ENCODE measurements at places on chromosomes 13 and 19.
A peak's percentile ranks its signal among the peaks of the same experiment; 100 is the strongest.

GRCh38 chr13:40352380-40352778, 314.1 kb downstream of the FOXO1 start:
- DNase-seq: no peak

DNA sequence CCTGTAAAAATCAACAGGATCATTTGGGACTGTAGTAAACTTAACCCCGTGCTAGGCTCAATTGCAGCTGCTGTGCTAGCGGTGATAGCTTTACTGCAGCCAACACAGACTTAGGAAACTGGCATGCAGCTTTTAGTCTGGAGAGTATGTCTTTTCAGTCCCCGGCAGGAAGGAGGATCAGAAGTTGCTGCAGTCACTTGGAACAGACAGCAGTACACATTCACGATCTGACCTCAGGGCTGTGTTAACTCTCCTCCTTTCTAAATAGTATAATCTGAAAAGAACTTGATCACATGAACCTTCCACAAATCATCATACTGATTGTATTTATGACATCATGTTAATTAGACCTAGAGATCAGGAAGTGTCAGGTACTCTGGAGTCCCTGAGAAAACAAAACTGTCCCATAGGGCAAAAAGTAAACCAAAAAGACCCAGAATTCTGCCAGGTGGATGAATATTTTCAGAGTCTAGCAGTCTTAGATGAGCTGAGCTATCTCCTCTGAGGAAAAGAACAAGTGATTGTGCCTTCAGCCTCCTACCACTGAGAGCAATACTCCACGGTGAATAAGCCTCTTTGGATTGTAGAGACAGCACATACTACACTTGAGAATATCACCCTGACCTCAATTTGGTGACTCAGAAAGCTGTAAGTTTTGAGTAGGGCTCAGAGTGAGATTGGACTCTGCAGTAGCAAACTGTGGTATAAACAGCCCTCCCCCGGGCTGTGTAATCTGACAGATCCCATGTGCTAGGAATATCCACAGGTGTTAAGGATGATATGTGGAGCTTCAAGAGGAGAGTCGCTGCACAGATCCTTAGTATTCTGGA, 181.0 kb upstream of the GPR12 start:
- DNase-seq: no peak

DNA sequence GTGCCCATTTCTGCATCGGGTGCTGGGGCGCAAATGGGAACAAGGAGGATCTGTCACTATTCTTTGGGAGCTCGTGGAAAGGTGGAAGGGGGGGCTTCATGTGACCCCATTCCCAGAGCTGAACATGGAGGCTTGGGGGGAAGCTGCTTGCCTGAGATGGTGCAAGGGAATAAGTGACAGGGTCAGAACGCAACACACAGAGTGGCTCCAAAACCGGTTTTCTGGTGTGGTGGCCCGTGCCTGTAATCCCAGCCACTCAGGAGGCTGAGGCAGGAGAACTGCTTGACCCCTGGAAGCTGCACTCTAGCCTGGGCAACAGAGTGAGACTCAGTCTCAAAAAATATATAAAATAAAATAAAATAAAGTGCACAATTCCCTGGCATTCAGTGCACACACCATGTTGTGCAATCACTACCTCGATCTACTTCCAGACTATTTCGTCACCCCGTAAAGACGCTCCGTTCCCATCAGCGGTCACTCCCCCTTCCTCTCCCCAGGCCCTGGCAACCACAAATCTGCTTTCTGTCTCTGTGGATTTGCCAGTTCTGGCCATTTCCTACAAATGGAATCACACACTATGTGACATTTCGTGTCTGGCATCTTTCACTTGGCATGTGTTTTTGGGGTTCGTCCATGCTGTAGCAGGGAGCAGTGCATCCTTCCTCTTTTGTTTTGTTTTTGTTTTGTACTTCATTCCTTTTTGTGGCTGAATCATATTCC, 18.2 kb upstream of the COMP start:
- no peak for DNase-seq

GRCh38 chr19:16190736-16191135, 5.5 kb downstream of the FAM32A start:
- no peak for DNase-seq

GRCh38 chr19:15177269-15178116, 23.3 kb downstream of the NOTCH3 start:
- peak; percentile 86 for DNase-seq

DNA sequence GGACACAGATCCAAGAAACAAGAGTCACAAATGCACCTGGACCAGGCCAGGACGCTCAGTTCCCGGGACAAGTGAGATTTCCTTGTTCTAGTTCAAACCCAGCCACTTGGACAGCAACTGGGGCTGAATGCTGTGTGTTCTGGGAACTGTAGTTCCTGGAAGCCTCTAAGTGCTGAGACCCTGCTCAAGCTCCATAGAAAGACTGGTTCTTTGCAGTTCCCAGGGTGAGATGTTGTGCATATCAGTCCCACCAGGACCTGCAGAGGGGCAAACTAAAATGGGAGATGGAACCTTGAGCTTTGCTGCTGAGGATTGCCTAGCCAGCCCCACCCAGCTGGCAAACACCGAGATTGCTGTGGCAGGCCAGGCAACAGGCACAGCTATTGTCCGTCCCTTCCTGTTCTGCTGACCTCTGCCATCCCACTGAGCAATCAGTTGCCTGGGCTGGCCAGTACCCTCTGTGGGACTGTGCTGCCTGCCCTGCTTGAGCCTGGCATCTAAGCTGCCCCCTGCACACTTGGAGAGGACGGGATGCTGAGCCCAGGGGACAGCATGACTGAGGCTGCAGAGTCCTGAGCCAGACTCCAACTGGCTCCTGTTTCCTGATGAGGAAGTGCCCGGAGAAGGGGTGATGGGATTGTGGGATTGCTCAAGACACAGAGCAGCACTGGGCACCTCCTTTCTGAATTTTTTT, 1.4 kb upstream of the GIPC1 start:
- no peak for DNase-seq

GRCh38 chr13:94764576-94765321, 52.4 kb upstream of the SOX21 start:
- no peak for DNase-seq

DNA sequence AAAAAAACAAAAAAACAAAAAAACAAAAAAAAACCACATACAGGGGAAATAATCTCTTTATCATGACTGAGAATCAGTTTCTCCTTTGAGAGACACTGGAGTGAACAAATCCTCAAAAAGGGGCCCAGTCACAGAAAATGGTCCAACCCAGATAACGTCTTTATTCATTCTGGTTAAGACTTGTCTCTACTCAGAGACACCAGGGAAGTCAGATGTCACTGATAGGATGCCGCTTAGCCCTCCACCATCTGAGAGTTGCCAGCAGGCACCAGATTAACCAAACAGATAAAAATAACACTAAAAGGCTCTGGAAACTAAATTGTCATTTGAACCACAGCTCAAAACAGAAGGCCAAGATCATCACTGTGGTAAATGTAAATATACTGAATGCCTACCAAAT, 1163.4 kb upstream of the ATXN8OS start:
- DNase-seq: no peak

GRCh38 chr19:4636151-4636717, 3.1 kb upstream of the TNFAIP8L1 start:
- peak; percentile 80 for DNase-seq

DNA sequence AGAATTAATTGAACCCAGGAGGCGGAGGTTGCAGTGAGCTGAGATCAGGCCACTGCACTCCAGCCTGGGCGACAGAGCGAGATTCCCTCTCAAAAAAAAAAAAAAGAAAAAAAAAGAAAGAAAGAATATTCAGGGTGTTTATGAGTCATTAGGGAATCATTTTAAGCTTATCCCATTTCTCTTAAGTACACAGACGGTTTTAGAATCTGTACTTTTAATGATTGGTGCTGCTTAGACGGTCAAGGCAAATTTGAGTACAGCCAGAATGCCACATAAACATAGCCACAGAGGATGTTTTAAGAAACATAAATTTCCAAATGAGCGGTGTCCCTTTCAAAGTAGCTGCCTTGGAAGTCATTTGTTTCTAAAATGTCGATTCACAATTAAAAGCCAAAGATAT, 2.6 kb downstream of the SPRYD7 start:
- no peak for DNase-seq

DNA sequence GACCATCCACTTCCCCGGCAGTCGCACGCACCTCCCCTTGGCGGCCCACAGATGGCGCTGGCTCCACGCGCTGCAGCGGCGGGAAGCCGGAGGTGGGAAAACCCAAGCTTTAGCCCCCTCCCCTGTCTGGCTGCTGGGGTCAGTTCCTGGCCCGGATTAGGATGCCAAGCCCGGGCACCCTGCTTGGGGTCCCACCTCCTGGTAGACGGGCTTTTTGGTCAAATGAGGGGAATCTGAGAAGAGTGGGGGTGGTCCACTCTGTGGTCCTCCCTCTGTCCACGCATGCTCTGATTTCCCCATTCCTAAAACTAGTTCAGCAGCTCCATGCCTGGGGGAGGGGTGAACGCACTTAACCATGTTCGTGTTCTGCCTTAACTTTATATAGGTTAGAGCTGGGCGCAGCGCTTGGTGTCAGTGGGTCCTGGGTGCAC, 8.1 kb upstream of the ADGRE2 start:
- peak; percentile 18 for DNase-seq

GRCh38 chr13:98675066-98675465, 77.4 kb downstream of the SLC15A1 start:
- DNase-seq: no peak

DNA sequence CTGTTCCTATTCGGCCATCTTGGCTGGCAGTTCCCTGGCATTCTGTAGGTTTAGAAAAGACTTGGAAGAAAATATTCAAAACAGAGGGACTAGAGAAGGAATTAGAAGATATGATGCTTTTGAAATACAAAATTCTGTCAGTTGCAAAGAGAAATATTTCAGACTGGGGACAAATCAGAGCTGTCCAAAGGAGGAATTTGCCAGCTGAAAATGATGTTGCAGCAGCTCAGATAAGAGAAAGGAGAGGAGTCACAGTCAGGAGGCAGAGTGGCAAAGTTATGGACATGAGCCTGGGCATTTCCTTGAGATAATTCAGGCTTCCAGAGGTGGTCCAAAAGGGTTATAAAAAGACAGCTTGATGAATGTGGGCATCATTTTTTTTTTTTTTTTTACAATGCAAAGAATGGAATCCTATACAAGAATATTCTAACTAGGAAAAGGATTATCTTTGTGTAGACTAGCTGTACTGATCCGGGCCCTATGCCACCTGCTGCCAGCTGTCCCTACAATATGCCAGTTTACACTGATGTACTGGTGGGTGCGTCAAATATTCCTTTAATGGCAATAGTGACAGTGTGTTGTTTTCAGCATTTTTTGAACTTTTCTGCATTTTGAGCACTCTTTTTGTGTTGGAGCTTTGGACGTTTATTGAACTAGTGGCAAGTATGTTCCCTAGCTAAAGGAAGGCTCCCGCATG, 31.8 kb upstream of the CBY2 start:
- no peak for DNase-seq

GRCh38 chr13:99215184-99215830, 14.7 kb downstream of the UBAC2 start:
- peak; percentile 34 for DNase-seq

- DNase-seq: peak; percentile 70
Observed at GRCh38 chr13:24251525-24251924, 57.9 kb upstream of the C1QTNF9 start.

DNA sequence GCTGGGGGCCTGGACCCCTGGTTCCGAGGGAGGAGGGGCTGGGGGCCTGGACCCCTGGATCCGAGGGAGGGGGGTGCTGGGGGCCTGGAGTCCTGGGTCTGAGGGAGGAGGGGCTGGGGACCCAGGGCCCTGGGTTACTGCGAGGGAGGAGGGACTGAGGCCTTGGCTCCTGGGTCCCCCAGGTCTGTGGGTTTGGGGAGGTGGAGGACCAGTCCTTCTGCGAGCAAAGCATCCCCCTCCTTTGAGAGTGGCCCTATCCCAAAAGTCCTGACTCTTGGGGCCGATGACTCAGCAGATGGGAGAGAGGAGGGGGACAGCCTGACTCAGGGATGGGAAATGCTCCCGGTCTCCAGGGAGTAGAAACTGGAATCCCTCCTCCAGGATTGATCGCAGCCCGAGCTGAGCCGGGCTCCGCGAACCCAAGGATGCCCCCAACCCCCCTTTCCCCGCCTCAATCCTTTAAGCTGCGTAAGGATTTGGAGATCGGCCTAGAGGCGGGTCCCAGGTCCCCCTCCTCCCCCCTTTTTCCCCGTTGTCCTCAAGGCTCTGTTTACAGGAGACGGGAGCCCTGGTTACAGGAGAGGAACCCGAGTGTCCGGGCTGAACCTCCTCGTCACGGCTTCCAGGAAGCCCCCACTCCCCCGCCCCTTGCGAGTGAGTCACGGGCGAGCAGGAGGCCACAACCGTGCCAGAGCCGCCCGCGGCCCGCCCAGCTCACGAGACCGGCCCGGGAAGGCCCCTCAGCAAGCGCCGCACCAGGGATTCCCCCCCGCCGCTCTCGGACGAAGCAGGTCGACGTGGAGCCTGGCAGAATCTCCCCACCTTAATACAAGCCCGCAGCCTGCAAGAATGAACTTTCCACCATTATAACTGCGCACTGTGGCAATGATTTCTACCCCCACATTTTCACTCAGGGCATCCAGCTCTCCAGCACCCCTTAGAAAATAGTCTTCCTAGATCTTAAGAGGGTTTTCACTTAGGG, 3.0 kb upstream of the ZFP36 start:
- DNase-seq: peak; percentile 98

DNA sequence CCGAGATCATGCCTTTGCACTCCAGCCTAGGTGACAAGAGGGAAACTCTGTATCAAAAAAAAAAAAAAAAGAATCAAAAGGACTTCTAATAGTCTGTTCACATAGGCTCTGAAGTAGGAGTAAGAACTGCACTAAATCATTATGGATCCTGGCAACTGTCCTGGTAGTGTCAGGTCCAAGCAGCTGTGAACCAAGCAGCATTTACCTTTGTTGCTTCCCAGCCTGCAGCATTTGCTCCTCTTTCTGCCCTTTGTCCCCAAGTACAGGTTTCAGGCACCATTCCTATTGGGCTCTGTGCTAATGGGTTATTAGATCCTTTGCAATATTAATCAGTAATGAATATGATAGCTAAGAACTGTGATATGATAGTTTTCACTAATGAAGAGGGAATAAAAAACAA, 77.4 kb upstream of the NBEA start:
- no peak for DNase-seq

DNA sequence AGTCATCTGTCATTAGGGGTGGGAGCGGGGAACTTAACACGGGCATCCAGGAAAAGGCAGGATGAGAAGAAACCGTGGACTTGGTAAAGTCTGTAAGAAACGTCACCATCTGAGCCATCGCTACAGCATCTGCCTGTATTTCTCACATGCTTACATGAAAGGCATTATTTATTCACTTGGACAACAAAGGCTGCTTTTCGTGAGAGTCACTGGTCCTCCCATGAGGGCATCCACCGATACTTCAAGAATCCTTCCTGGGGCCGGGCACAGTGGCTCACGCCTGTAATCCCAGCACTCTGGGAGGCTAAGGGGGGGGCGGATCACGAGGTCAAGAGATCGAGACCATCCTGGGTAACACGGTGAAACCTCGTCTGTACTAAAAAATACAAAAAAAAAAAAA, 16.1 kb downstream of the ZNF446 start:
- DNase-seq: no peak

- no peak for DNase-seq
Observed at GRCh38 chr19:22606212-22606553, 27.9 kb upstream of the ZNF492 start.

DNA sequence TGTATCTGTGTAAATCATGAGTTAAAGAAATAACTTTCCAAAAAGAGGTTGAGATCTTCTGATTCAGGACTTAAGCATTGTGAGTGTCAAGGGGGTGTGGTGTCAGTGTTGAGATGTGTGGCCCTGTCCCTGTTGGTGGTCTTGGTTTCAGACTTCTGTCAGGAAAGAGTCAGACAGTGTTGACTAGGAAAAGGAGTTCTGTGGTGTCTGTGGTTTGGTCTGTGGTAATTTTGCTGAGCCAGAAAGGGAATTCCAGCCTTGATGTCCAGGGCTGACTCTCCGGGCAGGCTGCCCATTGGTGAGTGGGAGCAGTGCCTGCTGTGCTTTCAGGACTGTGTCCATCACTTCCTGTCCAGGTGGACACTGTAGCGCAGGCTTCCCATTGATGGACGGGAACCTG, 39.8 kb upstream of the IGFL4 start:
- DNase-seq: no peak

Measured in stimulated activated CD4-positive, alpha-beta T cell treated with anti-CD3 and anti-CD28 coated beads, Interleukin-4, amount 100 ng/mL, for 1 hour (primary cell).